ENCODE measurements at places on chromosomes 6 and 20. TPM values are rescaled to one million over a fixed set of nuclear protein-coding genes. Genes with fewer than 3 reads are reported as not detected.

CD40 gene
- total RNA-seq: 1.6 TPM

DNA sequence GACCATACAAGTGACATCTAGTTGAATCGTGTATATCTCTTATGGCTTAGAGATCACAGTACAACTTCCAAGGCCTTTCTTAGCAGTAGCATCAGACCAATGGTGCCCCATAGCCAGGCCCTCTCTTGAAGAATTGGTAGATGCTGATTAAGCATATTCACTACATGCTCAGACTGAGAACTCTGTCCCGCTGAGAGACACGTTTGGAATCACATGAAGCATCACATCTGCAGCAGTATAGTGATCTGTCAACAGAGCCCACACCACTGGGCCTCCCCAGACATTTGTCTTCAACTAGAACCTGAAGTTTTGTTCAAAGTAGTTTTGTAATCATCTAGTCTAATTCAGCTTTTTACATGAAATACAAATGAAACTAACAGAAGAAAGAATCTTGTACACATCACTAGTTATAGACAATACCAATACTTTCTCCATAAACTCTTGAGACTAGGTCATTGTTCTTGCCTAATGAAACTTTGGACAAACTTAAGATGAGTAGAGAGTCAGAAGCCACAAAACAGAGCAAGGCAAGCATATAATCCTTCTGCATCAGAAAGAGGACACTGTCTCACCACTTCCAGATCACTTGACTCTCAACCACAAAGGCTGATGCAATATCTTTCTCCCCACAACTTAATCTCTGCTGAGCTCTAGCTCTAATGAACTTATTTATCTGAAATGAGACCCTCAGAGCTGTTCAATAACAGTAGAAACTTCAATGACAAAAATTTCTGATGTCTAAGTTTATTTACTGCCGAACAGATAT, 182.7 kb downstream of the TBX18 start:
- DNase-seq: no peak

SLCO4A1 gene
- total RNA-seq: 2.1 TPM

ESR1 gene
- 0.09 TPM for total RNA-seq

PRPH2 gene
- 5.4 TPM for total RNA-seq

DPPA5 gene
- total RNA-seq: not detected

GRCh38 chr6:119173249-119174084, 95.0 kb upstream of the FAM184A start:
- no peak for DNase-seq
